CD4-positive, alpha-beta memory T cell (primary cell): ENCODE measurements at places on chromosomes 2 and 18. TPM values are rescaled to one million over a fixed set of nuclear protein-coding genes. Genes with fewer than 3 reads are reported as not detected.

GRCh38 chr2:107001551-107001950, 115.6 kb upstream of the ST6GAL2 start:
- no peak for DNase-seq

- DNase-seq, result no peak
Measured at GRCh38 chr2:169975221-169975620, 148.0 kb downstream of the UBR3 start.

- no peak for DNase-seq
Measured at GRCh38 chr2:238906936-238907716, 59.2 kb downstream of the TWIST2 start.

DNA sequence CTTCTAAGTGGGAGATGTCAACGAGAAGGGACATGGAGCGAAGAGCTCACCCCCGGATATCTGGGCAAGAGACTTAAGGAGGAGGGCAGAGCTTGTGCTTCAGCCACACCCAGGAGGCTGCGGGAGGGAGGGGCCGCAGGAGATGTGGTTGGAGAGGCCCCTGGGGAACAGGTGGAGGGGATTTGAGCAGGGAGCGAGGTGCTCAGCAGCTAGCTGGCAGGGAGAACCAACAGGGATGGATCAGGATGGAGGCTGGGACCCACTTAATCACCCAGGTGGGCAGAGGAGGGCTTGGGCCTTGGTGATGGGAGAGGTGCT, 78.3 kb downstream of the MBP start:
- no peak for DNase-seq

GRCh38 chr2:234463626-234464290, 33.1 kb downstream of the ARL4C start:
- DNase-seq, result peak; percentile 87

DNA sequence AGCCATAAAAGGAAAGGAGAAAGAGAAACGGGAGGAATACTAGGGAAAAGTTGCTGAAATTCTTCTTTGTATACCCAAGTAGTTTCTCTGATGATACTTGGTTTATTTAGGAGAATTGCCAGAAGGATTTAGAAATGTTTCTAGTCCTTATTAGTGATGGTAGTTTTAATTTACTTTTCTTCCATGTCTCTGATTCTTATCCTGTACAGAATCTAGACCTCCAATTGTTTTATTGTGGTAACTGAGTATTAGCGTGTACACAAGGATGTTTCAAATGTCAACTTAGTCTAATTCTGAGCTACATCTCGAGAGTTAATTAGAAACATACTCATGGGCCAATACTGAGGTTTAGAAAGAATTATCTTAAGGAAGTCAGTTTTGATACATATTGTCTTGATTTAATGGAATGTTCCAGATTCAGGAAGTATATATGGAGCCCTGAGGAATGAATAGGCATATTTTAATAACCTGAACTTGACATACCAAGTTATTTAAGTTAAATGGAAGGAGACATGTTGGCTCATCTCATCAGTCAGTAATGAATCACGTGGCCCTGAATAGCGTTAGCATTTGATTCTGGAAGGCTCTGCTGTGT, 219.6 kb downstream of the LTBP1 start:
- no peak for DNase-seq

DNA sequence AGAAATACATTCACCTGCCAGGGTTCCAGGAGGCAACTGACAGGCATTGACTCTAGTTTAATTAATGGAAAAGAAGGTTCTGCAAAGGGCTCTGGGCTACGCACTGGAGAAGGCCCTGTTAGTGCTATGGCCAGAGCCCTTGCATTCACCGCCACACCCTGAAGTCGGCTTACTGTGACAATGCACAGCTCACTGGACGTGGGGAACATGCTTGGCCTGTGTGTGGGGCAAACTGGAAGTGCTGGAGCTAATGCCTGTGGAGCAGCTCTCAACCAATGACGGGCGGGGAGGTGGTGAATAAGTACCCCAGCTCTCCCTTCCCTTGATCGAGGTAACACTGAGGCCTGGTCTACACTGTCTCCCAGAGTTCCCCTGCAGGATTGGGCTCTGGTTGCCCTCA, 209.8 kb downstream of the HAUS1 start:
- no peak for DNase-seq

- no peak for DNase-seq
Measured at GRCh38 chr18:29501952-29502351, 1325.0 kb upstream of the CDH2 start.

GRCh38 chr2:26584191-26584590, 57.0 kb downstream of the CIB4 start:
- no peak for DNase-seq

DNA sequence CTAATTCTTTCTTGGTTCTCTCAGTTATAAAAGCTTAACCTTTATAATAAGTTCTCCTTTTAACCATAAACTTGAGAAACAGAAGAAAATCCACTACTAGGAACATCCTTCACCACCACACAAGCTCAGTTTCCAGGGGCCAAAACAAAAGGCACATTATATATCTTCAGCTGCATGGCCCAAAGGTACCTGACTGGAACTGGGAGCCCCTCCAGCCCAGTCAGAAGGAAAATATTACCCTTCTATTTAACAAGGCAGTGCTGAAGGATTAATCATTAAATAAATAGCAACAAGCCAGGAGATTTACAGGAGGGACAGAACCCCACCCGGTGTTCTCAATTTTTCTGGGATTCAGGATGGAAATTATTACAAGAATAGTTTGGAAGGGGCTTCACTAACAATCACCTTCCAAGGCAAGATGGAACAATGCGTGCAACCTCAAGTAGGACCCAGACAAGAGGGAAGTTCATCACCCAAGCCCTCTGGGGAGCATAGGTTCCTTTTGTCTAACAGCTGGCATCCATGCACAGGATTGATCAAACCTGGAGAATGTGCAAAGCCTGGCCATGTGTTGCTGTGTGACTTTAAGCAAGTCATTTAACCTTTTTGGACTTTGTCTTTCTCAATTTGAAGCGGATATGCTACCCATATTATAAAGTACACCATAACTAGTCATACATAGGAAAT, 159.6 kb upstream of the SETBP1 start:
- DNase-seq, result no peak

DNA sequence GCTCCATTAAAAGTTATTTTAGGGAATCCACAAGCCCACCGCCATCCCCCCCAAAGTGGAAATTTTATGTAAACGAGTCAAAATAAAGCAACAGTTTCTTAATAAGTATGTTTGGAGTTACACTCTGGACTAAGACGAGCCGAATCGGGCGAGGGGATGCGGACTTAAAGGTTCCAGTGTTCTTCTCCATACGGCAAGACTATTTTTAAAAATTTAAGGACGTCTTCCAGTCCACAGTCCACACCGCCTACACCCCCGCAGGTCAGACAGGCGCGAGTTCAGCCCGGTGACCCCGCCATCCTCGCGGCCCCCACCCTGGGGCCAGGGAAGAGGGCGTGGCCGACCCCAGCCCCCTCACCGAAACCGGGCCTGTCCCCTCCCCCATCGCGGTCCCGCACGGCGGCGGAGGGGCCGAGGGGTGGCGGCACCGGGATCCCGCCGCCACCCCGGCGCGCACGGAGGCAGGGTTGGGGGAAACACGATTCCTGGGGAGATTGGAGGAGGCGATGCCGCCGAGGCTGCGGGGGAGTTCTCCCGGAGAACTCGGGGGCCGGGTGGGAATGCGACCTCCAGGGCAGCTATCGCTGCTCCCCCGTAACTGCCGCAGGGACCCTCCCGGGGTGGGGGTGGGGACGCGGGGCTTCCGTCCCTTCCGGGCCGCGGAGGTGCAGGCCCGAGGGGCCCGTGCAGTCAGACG, 24.5 kb upstream of the SMAD7 start:
- DNase-seq, result no peak

GRCh38 chr18:9750606-9751304, 42.7 kb downstream of the RAB31 start:
- DNase-seq, result no peak

DNA sequence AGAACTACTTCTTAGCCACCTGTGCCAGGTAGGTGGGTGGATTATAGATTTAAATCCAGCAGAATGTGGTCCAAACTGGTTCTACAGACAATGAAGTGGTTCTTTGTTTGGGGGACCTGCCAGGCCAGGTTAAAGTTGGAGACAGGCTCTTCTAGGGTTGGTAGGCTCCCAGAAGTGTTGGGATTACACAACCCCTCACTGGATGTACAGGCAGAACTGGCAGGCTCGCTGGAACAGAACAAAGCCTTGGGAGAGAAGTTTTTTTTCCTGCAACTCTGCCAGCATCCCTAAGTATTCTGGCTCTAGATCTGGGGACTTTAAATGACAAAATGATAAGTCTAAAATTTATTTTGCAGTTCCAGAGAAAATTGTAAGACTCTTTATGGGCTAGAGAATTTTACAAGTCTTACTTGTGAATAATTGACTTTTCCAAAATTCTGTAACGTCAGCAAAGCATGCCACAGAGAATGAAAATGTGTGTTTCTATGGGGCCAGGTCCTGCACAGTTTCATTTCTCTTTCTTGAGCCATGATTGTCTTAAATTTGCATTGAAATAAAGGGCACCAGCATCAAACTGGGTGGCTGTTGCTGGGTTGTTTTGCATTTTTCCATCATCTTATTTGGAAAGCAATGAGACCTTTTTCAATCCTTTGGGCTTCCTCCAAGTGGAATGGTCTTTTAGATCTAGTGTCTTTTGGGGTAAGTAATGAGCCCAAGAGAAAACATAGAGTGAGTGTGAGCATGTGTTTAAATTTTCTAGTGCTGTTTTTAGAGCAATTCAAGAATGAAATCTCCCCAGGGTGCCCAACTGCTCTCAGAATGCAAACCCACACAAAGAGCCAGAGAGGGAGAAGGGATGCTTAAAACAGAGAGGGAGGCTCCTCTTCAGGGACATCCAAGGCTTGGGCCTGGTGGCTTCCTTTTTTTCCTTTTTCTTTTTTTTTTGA, 32.4 kb upstream of the ATL2 start:
- DNase-seq, result no peak

DNA sequence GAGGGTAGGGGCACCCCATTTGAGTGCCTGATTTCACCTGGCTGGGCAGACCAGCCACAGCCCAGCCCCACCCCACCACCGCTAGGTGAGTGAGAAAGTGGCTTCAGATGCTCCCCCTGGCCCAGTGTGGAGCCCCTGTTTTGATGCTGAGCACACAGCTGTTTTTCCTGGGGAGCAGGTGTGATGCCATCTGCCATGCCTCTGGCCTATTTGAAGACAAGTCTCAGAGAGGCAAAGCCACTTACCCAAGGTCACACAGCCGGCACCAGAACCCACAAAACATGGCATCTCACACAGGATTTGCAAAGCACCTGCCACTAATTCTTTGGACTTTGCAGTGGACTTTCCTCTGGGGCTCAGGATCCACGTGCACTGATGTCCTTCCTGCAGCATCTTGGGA, 131.3 kb downstream of the INHBB start:
- no peak for DNase-seq

DNA sequence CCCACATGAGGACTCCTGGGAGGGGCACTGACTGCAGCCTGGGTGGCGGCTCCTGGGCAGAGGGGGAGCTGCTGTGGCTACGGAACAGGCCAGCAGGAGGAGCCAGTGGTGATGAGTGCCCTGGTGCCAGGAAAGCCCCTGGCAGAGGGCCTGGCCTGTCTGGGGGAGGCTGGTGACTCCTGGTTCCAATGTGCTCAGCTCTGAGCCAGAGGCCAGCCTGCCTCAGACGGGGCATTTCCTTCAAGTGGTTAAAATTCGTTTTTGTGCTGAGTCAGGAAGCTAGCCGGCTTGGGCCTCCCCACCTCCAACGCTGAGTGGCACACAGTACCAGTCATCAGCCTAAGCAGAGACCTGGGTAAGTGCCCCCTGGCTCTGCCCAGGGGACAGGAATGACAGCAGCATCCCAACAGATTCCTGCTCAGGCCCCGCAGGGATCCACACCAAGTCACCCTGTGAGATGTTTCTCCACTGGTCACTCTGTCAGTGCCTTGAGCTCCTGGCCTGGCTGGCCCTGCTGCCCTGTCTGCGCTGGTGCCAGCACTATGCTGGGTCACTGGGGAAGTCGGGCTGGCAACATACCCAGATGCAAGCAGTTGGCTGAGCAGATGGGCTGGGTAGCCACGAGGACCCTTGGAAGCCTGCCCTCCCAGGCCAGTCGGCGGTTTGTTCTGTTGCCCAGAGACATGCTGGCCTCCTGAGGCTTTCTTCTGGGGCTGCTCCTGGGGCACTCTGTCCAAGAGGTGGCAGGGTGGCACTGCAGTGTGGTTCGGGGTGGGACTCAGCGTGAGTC, 7.1 kb upstream of the KLF11 start:
- peak; percentile 23 for DNase-seq

- DNase-seq, result no peak
Measured at GRCh38 chr2:156437272-156437930, 1.2 kb downstream of the GPD2 start.

DNA sequence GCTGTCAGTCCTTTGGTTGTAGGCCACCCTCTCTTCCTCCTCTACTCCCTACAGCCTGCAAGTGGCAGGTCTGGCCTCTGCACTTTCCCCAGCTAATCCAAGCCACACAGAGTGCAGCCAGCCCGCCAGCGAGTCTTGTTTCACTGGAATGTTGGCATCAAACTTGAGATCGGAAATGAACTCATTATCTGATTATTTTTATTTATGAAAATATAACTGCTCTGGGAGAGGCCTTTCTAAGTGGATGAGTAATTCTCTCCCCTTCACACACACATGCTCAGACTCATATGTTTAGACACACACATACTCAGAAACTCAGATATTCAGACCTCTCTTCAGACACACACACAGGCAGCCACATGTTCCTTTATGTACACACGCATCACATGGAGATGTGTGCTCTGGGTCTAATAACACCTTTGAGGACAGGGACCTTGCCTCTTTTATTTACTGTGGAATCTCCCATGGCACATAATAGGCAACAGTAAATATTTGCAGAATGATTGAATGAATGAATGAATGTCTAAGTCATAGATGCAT, 151.3 kb downstream of the ZFP36L2 start:
- no peak for DNase-seq

GRCh38 chr2:219736209-219736608, 108.8 kb downstream of the SLC4A3 start:
- no peak for DNase-seq

GRCh38 chr18:22486667-22487066, 69.0 kb upstream of the CTAGE1 start:
- no peak for DNase-seq

GRCh38 chr2:72062336-72062735, 85.3 kb downstream of the CYP26B1 start:
- no peak for DNase-seq

DNA sequence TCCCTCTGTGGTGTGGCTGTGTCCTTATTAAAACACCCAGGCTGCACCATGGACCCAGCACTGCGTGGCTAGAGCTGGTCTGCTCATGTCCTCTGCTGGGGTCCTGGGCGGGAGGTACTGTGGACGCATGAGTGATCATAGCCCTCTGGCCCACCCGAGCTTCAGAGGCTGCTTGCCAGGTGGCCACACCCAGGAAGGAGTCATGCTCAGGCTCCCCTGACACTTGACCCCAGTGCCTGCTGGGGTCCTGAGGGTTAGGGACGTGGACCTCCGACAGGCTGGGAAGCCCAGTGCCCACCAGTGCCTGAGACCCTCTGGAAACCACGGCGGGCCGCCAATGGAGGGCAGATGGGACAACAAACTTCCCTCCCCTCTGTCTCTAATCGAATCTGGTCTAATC, 66.3 kb upstream of the HS6ST1 start:
- no peak for DNase-seq

Gene ARHGEF4
- polyA plus RNA-seq, result 1.4 TPM

Gene DTNB
- 18.0 TPM for polyA plus RNA-seq

Gene AMER3
- polyA plus RNA-seq, result not detected

Gene SNED1
- 1.6 TPM for polyA plus RNA-seq

Gene ANKRD30BL
- polyA plus RNA-seq, result not detected

Gene RMDN2
- polyA plus RNA-seq, result 3.1 TPM

Gene ZNF385B
- polyA plus RNA-seq, result not detected
